BJ (cell line): ENCODE measurements at places on chromosomes 2 and 18. TPM values are rescaled to one million over a fixed set of nuclear protein-coding genes. Genes with fewer than 3 reads are reported as not detected.

Gene RFTN2
- 0.04 and 0.16 TPM in 2 replicates for polyA plus RNA-seq

Gene NT5DC4
- not detected in 2 replicates for polyA plus RNA-seq

Gene NOL4
- not detected in 2 replicates for polyA plus RNA-seq

Gene GAREM2
- polyA plus RNA-seq, result 1.3 and 2.3 TPM in 2 replicates

Gene ZSWIM2
- polyA plus RNA-seq, result 0.04 and 0.05 TPM in 2 replicates

Gene ASAP2
- 14.1 and 18.2 TPM in 2 replicates for polyA plus RNA-seq

Gene OTOF
- 0.10 and 0.16 TPM in 2 replicates for polyA plus RNA-seq

Gene SMCHD1
- polyA plus RNA-seq, result 10.5 and 23.4 TPM in 2 replicates

Gene SPP2
- not detected in 2 replicates for polyA plus RNA-seq

Gene SLC35G4
- polyA plus RNA-seq, result not detected in 2 replicates

Gene LIMS4
- polyA plus RNA-seq, result 8.7 and 9.4 TPM in 2 replicates

Gene EGR4
- not detected in 2 replicates for polyA plus RNA-seq

Gene PTPN2
- 14.5 and 19.0 TPM in 2 replicates for polyA plus RNA-seq

Gene ICOS
- polyA plus RNA-seq, result not detected in 2 replicates

Gene KCNG2
- not detected in 2 replicates for polyA plus RNA-seq

Gene SH3RF3
- 3.2 and 3.6 TPM in 2 replicates for polyA plus RNA-seq

Gene LRATD1
- polyA plus RNA-seq, result 0.11 and 0.21 TPM in 2 replicates

Gene TLX2
- not detected in 2 replicates for polyA plus RNA-seq

Gene ZEB2
- 53.1 and 60.2 TPM in 2 replicates for polyA plus RNA-seq

Gene RNASEH1
- polyA plus RNA-seq, result 19.3 and 19.7 TPM in 2 replicates

Gene C2orf78
- polyA plus RNA-seq, result not detected in 2 replicates

Gene PTRHD1
- polyA plus RNA-seq, result 44.5 and 59.2 TPM in 2 replicates

Gene ANKRD62
- not detected in 2 replicates for polyA plus RNA-seq

Gene RAPGEF4
- polyA plus RNA-seq, result 0.42 and 0.60 TPM in 2 replicates

Gene CCDC74B
- polyA plus RNA-seq, result 2.7 and 5.3 TPM in 2 replicates

Gene CAVIN2
- polyA plus RNA-seq, result 3.1 and 3.5 TPM in 2 replicates

Gene PRKAG3
- polyA plus RNA-seq, result not detected in 2 replicates

Gene AOX1
- polyA plus RNA-seq, result 10.2 and 16.0 TPM in 2 replicates

Gene POTEF
- polyA plus RNA-seq, result not detected in 2 replicates

Gene CRYBA2
- polyA plus RNA-seq, result 0.26 TPM in 1 of 2 replicates, not detected in the other

Gene PRSS56
- not detected in 2 replicates for polyA plus RNA-seq

Gene COLEC11
- polyA plus RNA-seq, result 0.07 and 0.15 TPM in 2 replicates

Gene INPP5D
- 0.26 and 0.38 TPM in 2 replicates for polyA plus RNA-seq

Gene SCYGR4
- not detected in 2 replicates for polyA plus RNA-seq

Gene OSR1
- polyA plus RNA-seq, result 4.3 and 6.7 TPM in 2 replicates

Gene ANKRD29
- polyA plus RNA-seq, result 4.3 and 4.7 TPM in 2 replicates

Gene ALLC
- polyA plus RNA-seq, result not detected in 2 replicates

Gene GREB1L
- polyA plus RNA-seq, result 2.7 TPM in 2 replicates

Gene RAD51AP2
- polyA plus RNA-seq, result not detected in 2 replicates

Gene ATP5MC3
- 202 and 322 TPM in 2 replicates for polyA plus RNA-seq

Gene CACNB4
- 0.12 TPM in 2 replicates for polyA plus RNA-seq

Gene AP1S3
- 1.9 and 2.1 TPM in 2 replicates for polyA plus RNA-seq

Gene MSTN
- 0.05 TPM in 1 of 2 replicates, not detected in the other for polyA plus RNA-seq

Gene SLC16A14
- 0.93 and 1.0 TPM in 2 replicates for polyA plus RNA-seq

Gene SCRN3
- 7.8 and 17.7 TPM in 2 replicates for polyA plus RNA-seq

Gene ASPRV1
- polyA plus RNA-seq, result 0.17 and 0.29 TPM in 2 replicates

Gene CAB39
- polyA plus RNA-seq, result 23.6 and 44.3 TPM in 2 replicates

Gene ABCA12
- 0.01 and 0.02 TPM in 2 replicates for polyA plus RNA-seq

Gene IL36B
- polyA plus RNA-seq, result not detected in 2 replicates

Gene RNU2-63P
- polyA plus RNA-seq, result not detected in 2 replicates

Gene ATOH8
- polyA plus RNA-seq, result 12.5 and 19.5 TPM in 2 replicates

Gene GGCX
- 44.4 and 45.9 TPM in 2 replicates for polyA plus RNA-seq

Gene HOXD13
- 0.43 and 0.71 TPM in 2 replicates for polyA plus RNA-seq

Gene UGT1A4
- not detected in 2 replicates for polyA plus RNA-seq
